ENCODE measurements at places on chromosomes 2 and 18.
A peak's percentile ranks its signal among the peaks of the same experiment; 100 is the strongest.

GRCh38 chr2:74552914-74553811 lies 579 bp downstream of the LOXL3 start:
- DNase-seq, result no peak

- peak; percentile 67 for DNase-seq
Observed at GRCh38 chr2:172084645-172085459, 455 bp upstream of the DLX1 start.

DNA sequence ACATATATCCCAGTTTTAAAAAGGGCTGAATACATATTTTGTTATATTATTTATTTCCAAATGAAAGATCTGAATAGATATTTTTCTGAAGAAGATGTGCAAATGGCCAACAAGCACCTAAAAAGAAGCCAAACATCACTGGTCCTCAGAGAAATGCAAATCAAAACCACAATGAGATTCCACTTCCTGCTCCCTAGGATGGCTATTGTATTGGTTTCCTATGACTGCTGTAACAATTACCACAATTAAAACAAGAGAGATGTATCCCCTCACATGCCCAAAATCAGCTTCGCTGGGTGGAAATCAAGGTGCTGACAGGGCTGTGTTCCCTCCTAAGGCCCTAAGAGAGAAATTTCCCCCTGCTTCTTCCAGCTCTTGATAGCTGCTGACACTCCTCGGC lies 23.2 kb downstream of the ABCB11 start:
- DNase-seq, result no peak

DNA sequence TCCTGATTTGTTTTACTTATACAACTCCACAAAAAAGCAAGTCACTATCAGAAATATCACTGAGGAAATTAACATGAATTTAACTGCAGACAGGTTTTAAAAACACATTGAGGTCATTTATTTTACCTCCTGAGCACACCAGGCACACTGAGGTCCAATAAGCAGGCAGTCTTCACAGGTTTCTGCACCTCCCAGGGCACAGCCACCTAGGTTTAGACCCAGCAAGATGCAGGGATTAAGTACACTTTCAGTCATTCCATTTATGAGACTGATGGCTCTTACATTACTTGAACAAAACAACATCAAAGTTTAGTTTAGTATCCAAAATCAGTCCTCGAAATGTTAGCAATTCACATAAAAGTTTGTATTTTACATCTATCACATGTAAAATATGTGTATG lies 1.0 kb downstream of the ITGB6 start:
- no peak for DNase-seq

- DNase-seq, result no peak
Observed at GRCh38 chr2:16629044-16629443, 36.6 kb downstream of the CYRIA start.

GRCh38 chr2:121343191-121343590 lies 58.2 kb upstream of the TFCP2L1 start:
- no peak for DNase-seq

- no peak for DNase-seq
Observed at GRCh38 chr2:176206682-176207081, 18.2 kb downstream of the HOXD1 start.

All from stimulated activated CD4-positive, alpha-beta T cell treated with anti-CD3 and anti-CD28 coated beads, Interleukin-2, amount 100 ng/mL, for 24 hours (primary cell).